Stimulated activated CD4-positive, alpha-beta T cell treated with anti-CD3 and anti-CD28 coated beads, Interleukin-12 subunit alpha, Interleukin-12 subunit beta, amount 100 ng/mL, for 48 hours (primary cell): ENCODE measurements at places on chromosomes 12 and 14.

- DNase-seq = no peak
Observed at GRCh38 chr12:69474456-69474855, 4.3 kb downstream of the FRS2 start.

- no peak for DNase-seq
Observed at GRCh38 chr14:28744126-28744525, 22.5 kb upstream of the FOXG1 start.

DNA sequence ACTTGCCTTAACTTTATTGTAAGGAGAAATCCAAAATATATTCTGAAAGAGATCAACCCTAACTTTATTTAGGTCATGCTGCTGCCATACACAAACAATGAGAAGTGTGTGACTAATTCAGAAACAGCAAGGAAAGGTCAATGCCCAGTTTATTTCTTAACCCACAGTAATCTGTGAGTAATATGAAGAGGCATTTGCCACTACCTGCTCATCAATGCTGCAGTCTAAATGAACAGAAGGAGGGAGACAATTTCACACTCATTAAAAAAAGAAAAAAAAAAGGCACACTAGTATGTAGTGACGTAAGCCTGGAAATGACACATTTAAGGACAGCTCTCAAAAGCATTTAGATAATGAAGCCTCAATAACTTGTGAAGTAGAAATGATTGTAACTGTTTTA is 90.5 kb upstream of the FOXN3 start:
- no peak for DNase-seq

DNA sequence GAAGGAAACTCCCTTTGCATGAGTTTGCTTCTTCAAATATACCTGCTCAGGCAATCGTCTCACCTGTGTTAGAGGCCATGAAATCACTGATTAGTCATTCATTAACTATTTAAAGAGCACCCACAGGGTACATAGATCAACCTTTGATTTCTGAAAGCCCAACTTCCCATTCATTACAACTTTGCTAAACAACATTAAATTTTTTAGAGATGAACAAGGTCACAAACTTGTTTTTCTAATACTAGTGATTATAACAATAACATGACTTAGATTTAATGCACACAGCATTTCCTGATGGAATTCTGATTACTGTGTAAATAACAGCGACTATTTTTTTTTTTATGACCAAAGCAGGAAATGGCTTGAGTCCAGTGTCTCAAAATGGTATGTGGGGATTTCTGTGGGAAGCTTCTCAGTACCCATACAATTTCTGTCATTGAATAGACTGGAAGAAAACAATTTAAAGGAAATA is 5.4 kb upstream of the ERO1A start:
- DNase-seq = no peak

- DNase-seq = no peak
Observed at GRCh38 chr12:31019561-31019960, 54.1 kb upstream of the DDX11 start.

- no peak for DNase-seq
Observed at GRCh38 chr12:67833602-67834001, 155.6 kb upstream of the IFNG-AS1 start.

- DNase-seq = no peak
Observed at GRCh38 chr12:32260696-32261095, 138.7 kb upstream of the FGD4 start.

GRCh38 chr12:99686142-99686541 is 38.6 kb downstream of the GARIN6 start:
- no peak for DNase-seq

GRCh38 chr14:94752591-94753436 is 17.1 kb downstream of the GSC start:
- DNase-seq = no peak

GRCh38 chr12:46367351-46368029 is 5.1 kb downstream of the SLC38A2 start:
- DNase-seq = no peak

DNA sequence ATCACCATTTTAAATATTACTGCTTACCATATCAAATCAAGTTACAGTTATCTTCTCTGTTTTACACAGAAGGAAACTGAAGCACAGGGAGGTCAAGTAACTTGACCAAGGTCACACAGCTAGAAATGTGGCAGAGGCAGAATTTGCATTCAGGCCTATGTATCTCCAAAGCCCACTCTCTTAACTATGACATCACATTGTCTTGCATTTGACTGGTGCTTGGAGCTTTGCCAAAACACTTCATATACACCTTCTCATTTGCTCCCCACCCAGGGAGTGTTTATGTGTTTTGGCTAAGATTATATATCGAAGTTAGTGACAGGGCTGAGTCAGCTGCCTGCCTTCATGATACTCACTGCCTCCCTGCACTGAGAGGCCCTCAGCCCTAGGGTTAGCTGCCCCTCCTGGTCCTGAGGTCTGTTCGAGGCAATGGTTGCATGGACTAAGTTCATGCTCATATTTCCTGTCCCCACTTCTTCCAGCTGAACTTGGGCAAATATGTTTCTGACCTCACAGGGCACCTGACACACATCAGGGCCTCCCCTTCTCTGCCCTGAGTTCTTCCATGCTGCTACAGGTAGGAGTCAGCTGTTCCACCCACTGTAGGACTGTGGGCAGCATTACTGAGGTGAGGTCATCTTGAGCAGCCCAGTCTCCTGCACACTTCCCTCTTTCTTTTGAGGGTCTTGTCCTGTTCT is 1.8 kb downstream of the GALNT6 start:
- DNase-seq = no peak

- no peak for DNase-seq
Observed at GRCh38 chr14:94145902-94146527, 16.6 kb upstream of the IFI27L2 start.

GRCh38 chr12:28794211-28794610 is 354.9 kb upstream of the FAR2 start:
- no peak for DNase-seq

DNA sequence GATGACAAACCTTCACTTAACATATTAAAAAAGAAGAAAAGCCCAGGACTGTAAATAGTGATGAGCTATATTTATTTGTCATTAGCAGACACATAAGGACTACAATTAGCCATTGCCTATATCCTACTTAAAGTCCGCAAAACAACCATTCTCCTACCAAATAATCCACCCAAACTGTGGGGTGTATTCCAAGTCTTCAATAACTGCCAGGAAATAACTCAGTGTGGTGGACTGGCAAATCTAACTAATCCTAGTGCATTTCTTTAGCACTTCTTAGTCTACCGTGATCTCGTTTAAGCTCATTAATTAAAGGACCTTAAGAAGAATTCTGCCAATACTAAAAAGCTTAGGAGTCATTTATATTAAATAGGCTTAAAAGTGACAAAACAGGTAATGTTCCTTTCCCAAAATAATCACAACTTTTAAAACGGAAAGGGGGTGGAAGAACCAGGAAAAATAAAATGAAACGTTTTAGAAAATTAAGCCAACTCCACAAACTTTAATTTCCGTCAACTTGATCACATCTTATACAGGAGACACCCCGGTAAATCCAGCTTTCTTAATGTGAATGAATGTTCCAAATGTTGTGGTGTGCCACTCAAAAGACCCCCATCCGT is 1.8 kb downstream of the NOVA1 start:
- no peak for DNase-seq

DNA sequence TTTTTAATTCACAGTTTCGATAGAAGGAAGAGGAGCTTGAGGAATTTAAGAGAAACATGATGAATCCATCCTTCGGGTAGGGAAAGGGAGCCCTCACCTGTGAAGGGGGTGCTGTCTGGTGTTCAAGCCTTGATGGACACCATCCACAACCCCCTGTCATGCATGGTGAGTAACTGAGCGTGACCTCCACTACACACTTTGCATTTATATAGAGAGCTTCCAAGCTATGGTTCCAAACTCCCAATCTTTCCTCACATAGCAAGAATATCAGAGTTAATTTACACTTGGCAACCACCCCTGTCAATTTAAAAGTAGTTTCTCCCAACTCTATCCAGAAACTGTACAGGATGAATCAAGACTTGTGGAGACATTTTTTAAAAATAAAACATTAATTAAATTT is 13.1 kb upstream of the NID2 start:
- DNase-seq = no peak

DNA sequence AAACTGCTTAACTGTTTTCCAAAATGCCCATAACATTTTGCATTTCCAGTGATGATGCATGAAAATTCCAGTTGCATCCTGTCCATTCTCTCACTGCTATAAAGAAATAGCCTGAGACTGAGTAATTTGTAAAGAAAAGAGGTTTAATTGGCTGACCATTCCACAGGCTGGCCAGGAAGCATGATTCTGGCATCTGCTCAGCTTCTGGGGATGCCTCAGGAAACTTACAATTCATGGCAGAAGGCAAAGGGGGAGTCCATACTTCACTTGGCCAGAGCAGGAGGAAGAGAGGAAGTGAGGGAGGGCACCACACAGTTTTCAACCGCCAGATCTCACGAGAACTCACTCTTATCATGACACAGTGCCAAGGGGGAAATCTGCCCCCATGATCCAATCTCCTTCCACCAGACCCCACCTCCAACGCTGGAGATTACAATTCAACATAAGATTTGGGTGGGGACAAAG is 18.2 kb upstream of the CLEC2D start:
- DNase-seq = peak; percentile 57

- DNase-seq = no peak
Observed at GRCh38 chr12:64820593-64820992, 3.9 kb upstream of the TBC1D30 start.

GRCh38 chr14:54591461-54591860 is 24.5 kb downstream of the SAMD4A start:
- DNase-seq = no peak

- DNase-seq = no peak
Observed at GRCh38 chr14:103656031-103656755, 27.2 kb downstream of the KLC1 start.

- DNase-seq = no peak
Observed at GRCh38 chr14:105083926-105084685, 18.9 kb upstream of the GPR132 start.

GRCh38 chr12:108633534-108634248 is at the start of gene SELPLG:
Gene SELPLG, minus strand, starts transcription at chr12:108633894. Its CDS starts 9,587 bp downstream, at chr12:108624307.
- peak; percentile 71 for DNase-seq
